ENCODE measurements at places on chromosomes 5 and 9.

- no peak for DNase-seq
Measured at GRCh38 chr5:178490935-178491652, 99.1 kb downstream of the COL23A1 start.

GRCh38 chr5:77301447-77301883 lies 91.0 kb downstream of the PDE8B start:
- no peak for DNase-seq

DNA sequence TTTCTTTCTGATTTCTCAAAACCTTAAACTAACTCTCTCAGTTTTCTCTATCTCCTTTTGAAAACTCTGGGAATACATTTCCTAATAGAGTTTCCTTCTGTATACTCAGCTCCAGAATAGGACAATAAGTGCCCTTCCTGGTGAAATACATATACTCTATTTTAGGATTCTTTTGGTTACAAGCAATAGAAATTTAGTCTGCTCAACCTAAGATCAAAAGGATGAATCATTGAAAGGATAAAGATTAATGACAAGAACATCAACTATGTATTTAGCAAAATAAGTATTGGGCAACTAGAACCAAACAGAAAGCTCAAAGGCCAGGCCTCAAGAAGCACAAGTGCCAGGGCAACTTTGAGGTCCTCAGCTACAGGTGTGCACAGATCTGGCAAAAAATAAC lies 127.1 kb downstream of the ADAMTSL1 start:
- no peak for DNase-seq

DNA sequence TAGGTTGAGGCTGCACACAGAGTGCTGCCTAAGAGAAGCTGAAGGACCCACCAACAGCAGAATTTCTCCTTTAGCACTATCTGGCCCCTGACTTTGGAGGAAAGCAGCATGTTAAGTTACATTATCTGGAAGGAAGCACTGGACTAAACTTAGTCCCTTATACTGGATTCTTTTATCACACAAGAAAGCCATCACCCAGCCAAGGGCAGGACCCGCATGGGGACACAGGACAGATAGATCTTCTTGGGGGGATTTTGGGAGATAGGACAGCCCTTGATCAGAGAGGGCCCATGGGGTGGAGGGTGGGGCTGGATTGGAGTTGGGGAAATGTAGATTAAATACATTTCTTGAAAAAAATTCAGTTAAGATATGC lies 14.4 kb downstream of the ANKRD33B start:
- DNase-seq = no peak

GRCh38 chr9:93099551-93100275 lies 3.7 kb downstream of the CARD19 start:
- no peak for DNase-seq

DNA sequence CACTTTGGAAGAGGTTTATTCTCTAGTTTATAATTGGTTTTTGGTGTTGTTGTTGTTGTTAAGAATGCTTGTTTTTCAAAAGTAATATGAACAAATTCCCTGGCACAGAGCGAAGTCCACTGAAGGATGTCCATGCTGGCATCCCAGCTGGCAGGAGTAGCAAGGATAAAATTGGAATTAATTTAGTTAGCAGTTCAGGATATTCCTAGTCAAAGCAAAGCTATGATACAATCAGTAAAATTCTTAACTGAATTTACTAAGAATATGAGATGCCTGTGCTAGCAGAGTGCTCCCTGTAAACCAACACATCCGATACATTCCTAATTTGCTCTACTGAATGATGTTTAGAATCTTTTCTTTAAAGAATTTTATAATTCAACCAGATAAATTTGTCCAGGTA lies 161.4 kb downstream of the FANCC start:
- DNase-seq = no peak

- DNase-seq = no peak
Measured at GRCh38 chr5:95901676-95902627, 59.7 kb downstream of the ELL2 start.

DNA sequence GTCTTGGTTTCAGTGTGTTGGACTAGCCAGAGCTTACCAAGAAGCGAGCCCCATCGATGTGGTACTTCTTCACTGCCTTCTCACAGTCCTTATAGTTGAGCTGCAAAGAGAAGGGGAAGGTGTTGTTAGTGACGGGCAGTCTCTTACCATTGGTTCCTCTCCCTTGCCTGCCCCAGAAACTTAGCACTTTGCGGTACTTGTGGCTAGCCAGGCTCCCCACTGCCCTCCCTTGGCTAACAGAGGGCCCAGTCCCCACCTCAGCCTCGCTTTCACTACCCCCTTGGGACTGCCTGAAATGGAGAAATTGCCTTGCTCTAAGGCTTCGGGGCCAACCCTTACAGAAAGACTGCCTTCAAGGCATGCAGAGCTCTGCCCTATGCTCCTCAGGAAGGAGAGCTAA lies 4.3 kb downstream of the LCP2 start:
- DNase-seq = no peak

DNA sequence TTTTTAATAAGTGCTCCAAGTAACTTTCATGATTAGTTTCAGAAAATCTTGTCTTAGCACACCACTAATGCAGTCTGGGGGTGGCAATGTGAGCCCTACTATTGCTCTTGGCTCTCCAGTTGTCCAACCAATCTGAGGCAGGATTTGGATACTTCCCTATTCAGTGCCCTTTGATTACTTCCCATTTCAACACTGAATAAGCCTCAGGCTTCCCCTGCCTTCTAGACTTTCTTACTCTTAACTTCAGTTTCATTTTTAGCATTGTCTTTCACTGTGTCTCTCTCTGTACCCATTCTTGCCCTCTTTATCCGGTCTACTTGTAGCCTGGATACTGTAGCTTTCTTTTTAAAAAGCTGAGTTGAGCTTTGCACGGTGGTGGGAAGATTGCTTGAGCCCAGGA lies 186.1 kb downstream of the C9orf152 start:
- DNase-seq = no peak

DNA sequence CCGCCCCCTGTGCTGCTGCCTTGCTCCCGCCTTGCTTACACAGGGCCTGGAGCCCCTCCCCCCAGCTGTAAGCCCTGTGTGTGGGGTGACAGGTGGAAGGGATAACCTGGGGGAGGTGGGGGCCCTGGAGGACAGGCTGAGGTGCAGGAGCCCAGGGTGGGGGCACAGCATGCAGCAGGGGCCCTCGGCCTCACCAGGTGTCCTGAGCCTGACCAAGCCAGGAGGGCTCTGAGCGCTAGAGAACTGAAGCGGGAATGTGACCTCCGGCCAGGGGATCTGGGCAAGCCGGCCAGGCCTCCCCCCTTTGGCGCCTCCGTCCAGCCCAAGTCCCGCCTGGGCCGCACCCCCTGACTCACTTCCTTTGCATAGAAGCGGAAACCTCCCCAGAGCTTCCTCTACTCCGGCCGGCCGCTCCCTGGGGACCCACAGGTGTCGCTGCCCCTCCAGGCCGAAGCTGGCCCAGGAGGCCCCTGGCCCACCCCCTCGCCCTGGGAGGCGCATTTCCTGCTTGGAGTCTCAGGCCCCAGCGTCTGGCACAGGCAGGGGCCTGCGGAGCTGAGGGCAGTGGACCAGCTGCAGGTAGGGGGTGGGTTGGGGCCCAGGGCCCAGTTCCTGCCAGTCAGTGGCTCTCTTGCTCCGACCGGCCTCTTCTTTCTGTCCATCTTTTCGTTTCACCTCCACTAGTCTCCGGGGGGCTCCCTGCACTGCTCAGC lies at the start of gene TOR4A:
TSS of gene TOR4A (plus strand) at position 398 of the 713 bp plus-strand sequence. CDS start 964 bp downstream, outside the sequence.
- no peak for DNase-seq

DNA sequence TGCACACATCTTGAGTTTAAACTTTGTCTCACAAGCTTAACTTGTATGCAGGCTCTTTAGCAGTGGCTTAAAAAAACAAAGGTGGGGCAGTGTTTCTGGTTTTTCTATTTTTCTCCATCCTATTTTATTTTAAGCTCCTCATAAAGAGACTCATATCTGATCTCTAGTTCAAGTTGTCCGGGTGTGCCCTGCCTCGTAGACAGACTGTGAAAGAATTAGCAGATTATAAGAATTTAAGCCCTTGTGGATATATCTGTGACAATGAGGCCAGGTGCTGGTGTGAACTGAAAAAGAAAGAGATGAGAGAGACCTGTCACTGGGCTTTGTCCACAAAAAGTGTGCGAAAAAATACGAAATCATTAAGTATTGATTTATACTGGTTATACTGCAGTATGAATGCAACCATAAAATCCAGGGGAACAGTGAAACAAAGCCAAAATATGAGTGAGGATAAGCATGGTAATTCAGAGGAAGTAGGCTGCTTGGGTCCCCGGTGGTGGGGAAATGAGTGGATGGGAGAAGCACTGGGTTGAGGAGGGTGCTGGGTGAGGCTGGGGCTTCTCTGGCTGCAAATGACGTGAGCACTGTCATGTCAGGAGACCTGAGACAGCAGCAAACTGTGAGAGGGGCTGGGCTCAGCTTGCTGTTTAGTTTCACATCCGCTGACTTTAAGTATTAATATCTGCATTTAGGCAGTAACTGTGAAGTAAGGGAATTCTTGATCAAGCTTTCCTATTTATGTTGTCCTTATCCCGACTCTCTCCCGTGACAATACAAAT lies 179.7 kb upstream of the ANKRD55 start:
- no peak for DNase-seq

- no peak for DNase-seq
Measured at GRCh38 chr5:124736082-124736804, 10.2 kb downstream of the ZNF608 start.

GRCh38 chr5:159916841-159917761 lies 819 bp downstream of the ADRA1B start:
- DNase-seq = no peak

GRCh38 chr9:34036625-34037024 lies 12.1 kb downstream of the UBAP2 start:
- no peak for DNase-seq

Data from stimulated activated CD8-positive, alpha-beta memory T cell treated with anti-CD3 and anti-CD28 coated beads, Interleukin-7, amount 100 ng/mL, for 1 hour (primary cell).